ENCODE measurements at places on chromosomes 12 and 14. TPM values are rescaled to one million over a fixed set of nuclear protein-coding genes. Genes with fewer than 3 reads are reported as not detected.

GRCh38 chr12:64625243-64626077, 15.2 kb downstream of the RASSF3 start:
- peaks cover 13% of the 10 kb centered on the region for H3K36me3 ChIP-seq
- H3K4me1 ChIP-seq: peaks cover 44% of the 10 kb centered on the region
- no peaks in the 10 kb centered on the region for H3K27me3 ChIP-seq

MEG3 gene
- total RNA-seq: 0.10 TPM

DNA sequence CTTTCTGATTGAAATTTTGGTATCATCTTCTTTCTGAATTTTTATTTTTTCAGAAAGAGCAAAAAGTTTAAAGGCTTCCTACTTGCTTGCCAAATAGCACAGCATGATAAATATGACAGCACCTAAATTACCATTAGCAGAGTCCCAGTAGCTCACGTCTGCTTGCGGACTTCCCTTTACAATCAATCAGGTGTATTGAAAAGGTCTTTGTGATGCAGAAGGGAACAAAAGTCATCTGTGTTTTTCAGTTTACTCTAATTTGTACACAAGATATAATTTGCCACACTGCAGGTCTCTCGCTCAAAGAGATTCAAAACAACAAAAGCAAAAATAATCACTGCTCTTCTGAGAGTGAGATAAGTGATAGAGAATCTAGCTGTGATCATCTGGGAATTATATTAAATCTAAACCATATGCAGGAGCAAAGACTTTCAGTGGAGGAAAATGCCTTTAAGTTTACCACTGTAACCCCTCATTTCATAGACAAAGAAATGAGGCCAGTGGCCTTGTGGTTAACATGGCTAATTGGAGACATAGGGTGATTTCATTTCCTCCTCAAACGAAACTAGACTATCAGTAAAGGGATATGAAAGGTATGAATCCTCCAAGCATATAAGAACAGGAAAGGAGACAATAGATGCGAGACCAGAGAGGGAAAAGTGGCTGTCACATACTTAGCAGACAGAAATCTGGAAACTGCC, 240.8 kb upstream of the TMPO start:
- no peaks in the 10 kb centered on the region for H3K4me1 ChIP-seq
- DNase-seq: no peak
- no peak overlapping the region for H3K4me3 ChIP-seq

- H3K36me3 ChIP-seq: no peaks in the 10 kb centered on the region
- H3K4me3 ChIP-seq: no peak overlapping the region
- H3K4me1 ChIP-seq: no peaks in the 10 kb centered on the region
- H3K27me3 ChIP-seq: no peaks in the 10 kb centered on the region
- H3K27ac ChIP-seq: no peak overlapping the region
These were observed 99.6 kb downstream of the DYRK2 start for GRCh38 chr12:67747869-67748742.

- H3K4me1 ChIP-seq: no peaks in the 10 kb centered on the region
- no peaks in the 10 kb centered on the region for H3K36me3 ChIP-seq
- H3K27me3 ChIP-seq: no peaks in the 10 kb centered on the region
- no peak overlapping the region for H3K27ac ChIP-seq
- no peak for DNase-seq
These were observed 19.4 kb downstream of the PYGL start for GRCh38 chr14:50924843-50925242.

DNA sequence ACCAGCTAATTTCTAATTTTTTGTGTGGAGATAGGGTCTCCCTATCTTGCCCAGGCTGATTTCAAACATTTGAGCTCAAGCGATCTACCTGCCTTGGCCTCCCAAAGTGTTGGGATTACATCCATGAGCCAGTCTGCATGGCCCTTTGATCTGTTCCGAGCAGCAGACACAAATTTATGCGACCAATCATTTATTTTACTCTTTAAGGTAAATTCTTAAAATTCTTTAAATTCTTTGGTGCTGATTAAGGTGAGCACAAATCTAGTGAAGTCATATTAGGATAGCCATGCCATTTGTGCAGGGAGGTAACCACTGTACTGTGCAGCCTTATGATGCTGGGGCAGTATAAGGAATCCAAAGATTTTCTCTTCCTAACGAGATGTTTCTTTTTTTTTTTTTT, 135.7 kb downstream of the SRGAP1 start:
- H3K4me1 ChIP-seq: no peaks in the 10 kb centered on the region
- H3K27ac ChIP-seq: no peak overlapping the region
- H3K36me3 ChIP-seq: no peaks in the 10 kb centered on the region
- no peak for DNase-seq
- H3K4me3 ChIP-seq: no peak overlapping the region

DNA sequence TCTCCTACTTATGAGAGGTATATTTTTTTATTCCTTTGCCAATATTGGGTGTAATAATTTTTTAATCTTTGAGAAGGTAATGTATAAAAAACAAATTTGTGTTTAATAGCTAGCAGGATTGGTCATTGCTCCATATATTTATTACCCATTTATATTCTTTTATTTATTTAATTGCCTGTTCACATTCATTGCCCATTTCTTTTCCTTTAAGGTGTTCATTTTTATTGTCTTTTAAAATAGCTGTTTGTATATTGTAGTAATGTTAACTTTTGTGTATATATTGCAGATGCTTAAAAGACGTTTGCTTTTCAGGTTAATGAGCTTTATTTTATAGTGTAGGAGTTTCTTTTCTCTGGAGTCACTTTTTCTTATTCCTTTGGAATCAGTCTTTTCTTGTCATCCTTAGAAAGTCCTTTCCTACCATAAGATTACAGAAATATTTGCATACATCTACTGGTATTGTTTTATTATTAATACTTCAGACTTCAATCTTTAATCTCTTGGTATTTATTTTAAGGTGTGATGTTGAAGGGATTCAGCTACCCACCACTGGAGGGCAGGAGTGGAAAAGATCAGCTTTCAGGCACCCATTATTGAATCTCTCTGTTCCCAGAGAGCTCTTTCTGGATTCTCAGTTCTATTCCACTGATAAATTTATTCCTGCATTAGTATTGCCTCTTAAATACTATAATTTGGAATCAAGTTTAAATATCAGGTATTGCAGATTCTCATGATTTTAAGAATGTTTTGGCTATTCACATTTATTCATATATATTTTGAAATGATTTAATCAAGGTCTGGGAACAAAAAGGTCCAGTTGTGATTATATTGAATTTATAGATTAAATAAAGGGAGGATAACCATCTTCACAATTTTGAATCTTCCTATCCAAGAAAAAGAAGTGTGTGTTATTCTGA, 17.3 kb downstream of the PPM1A start:
- no peak for DNase-seq
- H3K36me3 ChIP-seq: peaks cover 47% of the 10 kb centered on the region
- no peak overlapping the region for H3K27ac ChIP-seq

DNA sequence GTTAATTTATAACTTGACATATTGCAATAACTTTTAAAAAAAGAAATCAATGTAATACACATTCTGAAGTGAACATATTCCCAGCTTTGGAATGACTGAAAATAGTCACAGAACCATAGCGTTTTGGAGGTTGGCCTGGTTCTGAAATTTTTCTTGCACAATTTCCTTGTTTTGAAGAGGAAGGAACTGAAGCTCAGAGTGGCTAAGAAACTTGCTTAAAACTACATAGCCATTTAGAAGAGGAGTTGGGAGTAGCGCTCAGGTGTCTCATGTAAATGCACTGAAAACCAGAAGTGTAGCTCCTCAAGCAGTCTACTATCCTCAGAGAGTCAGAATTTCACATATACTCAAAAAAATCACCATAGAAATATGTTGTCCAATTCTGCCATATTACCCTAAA, 41.2 kb downstream of the SLC38A1 start:
- no peak overlapping the region for H3K4me3 ChIP-seq
- H3K27ac ChIP-seq: peak overlapping the region; percentile 62
- no peaks in the 10 kb centered on the region for H3K27me3 ChIP-seq
- DNase-seq: no peak
- peaks cover 76% of the 10 kb centered on the region for H3K4me1 ChIP-seq

DNA sequence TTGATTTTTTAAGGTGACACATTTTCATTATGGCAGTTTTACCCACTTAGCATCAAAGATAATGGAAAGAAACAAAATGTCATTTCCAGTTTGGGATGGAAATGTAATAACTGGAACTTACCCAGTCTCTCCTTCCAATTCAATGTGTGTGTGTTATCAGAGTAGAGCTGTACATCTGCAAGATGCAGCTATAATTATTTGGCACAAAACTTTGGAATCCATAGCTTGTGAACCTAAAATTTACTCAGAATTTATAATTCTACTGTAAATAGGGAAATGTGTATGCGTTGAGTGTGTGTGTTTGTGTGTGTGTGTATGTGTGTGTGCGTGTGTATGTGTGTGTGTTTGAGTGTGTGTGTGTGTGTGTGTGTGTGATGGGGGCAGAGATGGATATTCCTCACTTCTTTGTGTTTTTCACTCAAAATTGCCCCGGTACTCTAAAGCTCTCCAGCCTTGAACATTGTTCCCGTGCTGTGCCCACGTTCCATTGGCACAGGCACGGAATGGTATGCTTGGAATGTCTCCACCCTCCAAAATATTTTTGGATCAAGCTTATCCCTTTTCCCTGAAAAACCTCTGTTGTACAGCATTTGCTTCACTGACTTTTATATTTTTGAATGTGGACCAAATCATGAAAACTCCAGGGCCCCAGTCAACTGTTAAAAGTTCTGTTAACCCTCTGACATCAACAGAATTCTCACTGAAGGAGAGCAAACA, 150.2 kb upstream of the BMP4 start:
- no peaks in the 10 kb centered on the region for H3K36me3 ChIP-seq
- no peak overlapping the region for H3K27ac ChIP-seq
- H3K27me3 ChIP-seq: no peaks in the 10 kb centered on the region
- no peaks in the 10 kb centered on the region for H3K4me1 ChIP-seq

DNA sequence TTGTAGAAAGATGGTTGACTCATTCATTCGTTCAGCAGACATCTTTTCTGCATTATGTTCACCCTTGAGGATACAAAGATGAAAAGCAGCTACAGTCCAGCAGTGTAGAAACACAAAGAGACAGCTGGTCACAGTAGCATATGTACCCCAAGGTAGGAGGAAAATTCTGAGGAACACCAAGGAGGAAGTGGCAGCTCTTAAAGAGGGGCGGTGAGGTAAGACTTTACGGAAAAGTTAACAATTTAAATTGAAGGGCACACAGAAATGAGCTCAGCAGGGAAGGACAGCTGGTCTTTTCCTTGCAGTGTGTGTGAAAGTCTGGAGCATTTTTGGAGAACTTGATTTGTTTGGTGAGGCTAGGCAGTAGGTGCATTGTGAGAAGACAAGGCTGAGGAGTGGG, 3.5 kb downstream of the SLC35E3 start:
- H3K36me3 ChIP-seq: peaks cover 34% of the 10 kb centered on the region
- no peak for DNase-seq
- no peak overlapping the region for H3K27ac ChIP-seq
- no peaks in the 10 kb centered on the region for H3K27me3 ChIP-seq

GRCh38 chr14:56057071-56057741, 61.0 kb upstream of the PELI2 start:
- H3K4me3 ChIP-seq: no peak overlapping the region
- H3K36me3 ChIP-seq: no peaks in the 10 kb centered on the region
- H3K4me1 ChIP-seq: no peaks in the 10 kb centered on the region
- H3K27ac ChIP-seq: no peak overlapping the region

BICDL1 gene
- total RNA-seq: 62.7 TPM

COPS7A gene
- total RNA-seq: 41.6 TPM

DNA sequence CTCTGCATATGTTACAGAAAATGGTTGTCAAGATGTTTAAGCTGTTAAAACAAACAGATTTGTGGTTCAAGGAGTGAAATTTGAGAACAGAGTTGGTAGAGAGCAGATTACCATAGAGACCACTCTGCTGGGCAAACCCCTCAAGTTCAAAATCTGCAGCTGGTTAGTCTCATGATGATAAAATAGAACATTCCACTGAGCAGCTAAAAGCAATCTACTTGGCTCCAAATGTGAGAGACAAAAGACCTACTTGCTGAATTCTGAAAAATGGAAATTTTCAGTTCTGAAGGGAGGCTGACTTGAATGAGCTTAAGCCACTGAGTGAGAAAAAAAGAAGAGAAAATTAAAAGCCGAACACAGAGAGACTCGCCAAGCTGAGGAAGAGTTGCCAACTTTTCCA, 519.3 kb downstream of the NOVA1 start:
- no peak overlapping the region for H3K4me3 ChIP-seq
- no peaks in the 10 kb centered on the region for H3K27me3 ChIP-seq
- H3K36me3 ChIP-seq: no peaks in the 10 kb centered on the region
- no peaks in the 10 kb centered on the region for H3K4me1 ChIP-seq
- no peak for DNase-seq
- H3K27ac ChIP-seq: no peak overlapping the region

- H3K36me3 ChIP-seq: no peaks in the 10 kb centered on the region
- DNase-seq: no peak
- H3K27ac ChIP-seq: no peak overlapping the region
- H3K4me3 ChIP-seq: no peak overlapping the region
- H3K4me1 ChIP-seq: no peaks in the 10 kb centered on the region
- no peaks in the 10 kb centered on the region for H3K27me3 ChIP-seq
These were observed 309.4 kb downstream of the MDGA2 start for GRCh38 chr14:47366006-47366405.

DNA sequence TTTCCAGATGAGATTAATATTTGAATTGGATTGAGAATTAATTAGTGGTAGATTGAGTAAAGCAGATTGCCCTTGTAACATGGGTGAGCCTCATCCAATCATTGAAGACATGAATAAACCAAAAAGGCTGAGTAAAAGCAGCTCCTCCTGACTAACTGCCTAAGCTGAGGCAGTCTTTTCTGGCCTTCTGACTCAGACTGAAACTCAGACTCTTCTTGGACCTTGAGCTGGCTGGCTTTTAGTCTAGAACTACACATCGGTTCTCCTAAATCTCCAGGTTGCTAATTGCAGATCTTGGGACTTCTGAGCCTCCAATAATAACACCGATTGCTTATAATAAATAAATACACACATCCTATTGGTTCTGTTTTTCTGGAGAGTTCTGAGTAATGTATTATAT, 24.0 kb downstream of the FKBP11 start:
- no peak for DNase-seq
- no peak overlapping the region for H3K27ac ChIP-seq
- H3K36me3 ChIP-seq: no peaks in the 10 kb centered on the region
- H3K4me3 ChIP-seq: no peak overlapping the region

GRCh38 chr12:92898755-92899154, 30.3 kb downstream of the EEA1 start:
- no peak for DNase-seq
- H3K27me3 ChIP-seq: no peaks in the 10 kb centered on the region
- peaks cover 27% of the 10 kb centered on the region for H3K36me3 ChIP-seq

GDF3 gene
- total RNA-seq: not detected

GRCh38 chr14:82298811-82299210, 765.2 kb upstream of the SEL1L start:
- H3K4me3 ChIP-seq: no peak overlapping the region
- H3K27ac ChIP-seq: no peak overlapping the region
- no peak for DNase-seq
- no peaks in the 10 kb centered on the region for H3K36me3 ChIP-seq
- no peaks in the 10 kb centered on the region for H3K27me3 ChIP-seq
- no peaks in the 10 kb centered on the region for H3K4me1 ChIP-seq

ABCC9 gene
- total RNA-seq: not detected

DNA sequence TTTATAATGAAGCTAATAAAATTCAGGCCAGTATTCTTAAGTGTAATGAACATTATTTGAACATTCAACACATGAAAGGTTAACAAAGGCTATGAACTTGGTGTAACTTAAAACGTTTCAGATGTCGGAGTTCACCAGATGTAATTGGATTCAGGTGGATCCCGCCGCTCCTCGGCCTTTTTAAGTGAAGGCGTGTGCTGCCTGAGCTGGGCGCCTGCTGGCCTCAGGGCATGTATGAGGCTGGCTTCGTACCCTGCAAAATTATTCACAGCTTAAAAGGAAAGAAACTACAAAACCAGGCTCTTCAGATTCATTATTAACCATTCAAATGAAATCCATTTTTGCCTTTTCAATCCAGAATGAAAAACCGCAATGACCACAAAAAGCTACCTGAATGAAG, 69.9 kb downstream of the WIF1 start:
- H3K27ac ChIP-seq: no peak overlapping the region
- no peak for DNase-seq
- H3K27me3 ChIP-seq: peaks cover 7% of the 10 kb centered on the region
- H3K4me1 ChIP-seq: no peaks in the 10 kb centered on the region
- H3K4me3 ChIP-seq: no peak overlapping the region
- H3K36me3 ChIP-seq: no peaks in the 10 kb centered on the region

Measured in activated naive CD8-positive, alpha-beta T cell treated with anti-CD3 and anti-CD28 coated beads for 36 hours (primary cell).